ENCODE measurements at places on chromosomes 16 and 17.

GRCh38 chr17:27477050-27477888 is 21.0 kb downstream of the KSR1 start:
- H3K36me3 ChIP-seq, result no peaks in the 10 kb centered on the region
- H3K27ac ChIP-seq, result no peak overlapping the region
- no peak overlapping the region for H3K4me3 ChIP-seq
- no peak for DNase-seq
- no peaks in the 10 kb centered on the region for H3K27me3 ChIP-seq

DNA sequence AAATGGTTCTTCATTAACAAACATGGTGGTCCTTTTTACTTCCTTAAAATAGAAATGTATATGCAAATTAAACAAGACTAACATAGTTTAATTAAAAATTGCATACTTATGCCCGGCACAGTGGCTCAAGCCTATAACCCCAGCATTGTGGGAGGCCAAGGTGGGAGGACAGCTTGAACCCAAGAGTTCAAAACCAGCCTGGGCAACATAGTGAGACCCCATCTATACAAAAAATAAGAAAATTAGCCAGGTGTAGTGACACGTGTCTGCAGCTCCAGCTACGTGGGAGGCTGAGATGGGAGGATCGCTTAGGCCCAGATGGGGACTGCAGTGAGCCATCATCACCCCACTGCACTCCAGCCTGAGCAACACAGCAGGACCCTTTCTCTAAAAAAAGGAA is 18.4 kb downstream of the CDC27 start:
- H3K4me1 ChIP-seq, result peaks cover 3% of the 10 kb centered on the region
- H3K27me3 ChIP-seq, result no peaks in the 10 kb centered on the region
- no peak overlapping the region for H3K27ac ChIP-seq
- DNase-seq, result no peak

GRCh38 chr17:59494757-59495368 is 70.5 kb upstream of the DHX40 start:
- no peak for DNase-seq
- no peaks in the 10 kb centered on the region for H3K27me3 ChIP-seq
- no peak overlapping the region for H3K4me3 ChIP-seq

GRCh38 chr17:78804777-78805176 is 22.7 kb upstream of the CYTH1 start:
- no peak overlapping the region for H3K27ac ChIP-seq
- H3K4me3 ChIP-seq, result no peak overlapping the region
- peaks cover 6% of the 10 kb centered on the region for H3K4me1 ChIP-seq
- peaks cover 66% of the 10 kb centered on the region for H3K36me3 ChIP-seq
- H3K27me3 ChIP-seq, result no peaks in the 10 kb centered on the region

DNA sequence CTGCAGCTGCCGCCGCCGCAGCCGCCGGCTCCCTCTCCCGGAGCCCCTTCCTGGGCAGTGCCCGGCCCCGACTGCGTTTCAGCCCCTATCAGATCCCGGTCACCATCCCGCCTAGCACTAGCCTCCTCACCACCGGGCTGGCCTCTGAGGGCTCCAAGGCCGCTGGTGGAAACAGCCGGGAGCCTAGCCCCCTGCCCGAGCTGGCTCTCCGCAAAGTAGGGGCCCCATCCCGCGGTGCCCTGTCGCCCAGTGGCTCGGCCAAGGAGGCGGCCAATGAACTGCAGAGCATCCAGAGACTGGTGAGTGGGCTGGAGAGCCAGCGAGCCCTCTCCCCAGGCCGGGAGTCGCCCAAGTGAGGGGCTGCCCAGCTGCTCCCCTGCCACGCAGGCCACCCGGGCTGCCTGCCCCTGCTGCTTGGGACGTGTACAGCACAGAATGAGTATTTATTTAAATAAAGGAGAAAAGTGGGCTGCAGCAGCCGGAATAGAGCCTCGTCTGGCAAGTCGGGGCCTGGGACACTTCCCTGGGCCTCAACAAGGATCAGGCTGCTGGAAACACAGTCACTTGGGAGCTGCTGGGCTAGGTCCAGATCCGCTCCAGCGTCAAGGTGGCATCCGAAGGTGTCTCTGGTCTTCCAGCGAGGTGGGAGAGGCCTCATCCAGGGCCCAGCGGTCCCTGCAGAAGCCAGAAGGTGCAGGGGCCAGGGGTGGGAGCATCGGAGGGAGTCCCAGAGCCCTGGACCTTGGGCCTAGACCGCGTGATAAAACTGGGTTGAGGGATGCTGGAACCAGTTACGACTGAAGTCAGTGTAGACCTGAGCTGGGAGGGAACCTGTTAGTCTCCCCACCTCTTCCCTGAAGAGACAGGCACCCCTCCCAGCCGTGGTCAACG is 8.8 kb downstream of the TBX2 start:
- DNase-seq, result no peak
- peaks cover 99% of the 10 kb centered on the region for H3K27me3 ChIP-seq
- H3K4me1 ChIP-seq, result peaks cover 20% of the 10 kb centered on the region
- H3K36me3 ChIP-seq, result no peaks in the 10 kb centered on the region

- no peaks in the 10 kb centered on the region for H3K4me1 ChIP-seq
- no peak overlapping the region for H3K27ac ChIP-seq
- peak; percentile 5 for DNase-seq
- no peak overlapping the region for H3K4me3 ChIP-seq
- no peaks in the 10 kb centered on the region for H3K27me3 ChIP-seq
These were observed 29.9 kb downstream of the PARN start for GRCh38 chr16:14600164-14600563.

GRCh38 chr17:8290043-8290442 is 1.6 kb downstream of the RANGRF start:
- H3K36me3 ChIP-seq, result no peaks in the 10 kb centered on the region
- peaks cover 25% of the 10 kb centered on the region for H3K4me1 ChIP-seq
- no peak for DNase-seq
- no peak overlapping the region for H3K4me3 ChIP-seq
- no peak overlapping the region for H3K27ac ChIP-seq
- H3K27me3 ChIP-seq, result no peaks in the 10 kb centered on the region

- H3K4me1 ChIP-seq, result peaks cover 35% of the 10 kb centered on the region
- H3K4me3 ChIP-seq, result peak overlapping the region; percentile 79
- H3K27ac ChIP-seq, result peak overlapping the region; percentile 88
- H3K27me3 ChIP-seq, result no peaks in the 10 kb centered on the region
- no peak for DNase-seq
These were observed 1.0 kb upstream of the SLC12A4 start for GRCh38 chr16:67969254-67970039.

DNA sequence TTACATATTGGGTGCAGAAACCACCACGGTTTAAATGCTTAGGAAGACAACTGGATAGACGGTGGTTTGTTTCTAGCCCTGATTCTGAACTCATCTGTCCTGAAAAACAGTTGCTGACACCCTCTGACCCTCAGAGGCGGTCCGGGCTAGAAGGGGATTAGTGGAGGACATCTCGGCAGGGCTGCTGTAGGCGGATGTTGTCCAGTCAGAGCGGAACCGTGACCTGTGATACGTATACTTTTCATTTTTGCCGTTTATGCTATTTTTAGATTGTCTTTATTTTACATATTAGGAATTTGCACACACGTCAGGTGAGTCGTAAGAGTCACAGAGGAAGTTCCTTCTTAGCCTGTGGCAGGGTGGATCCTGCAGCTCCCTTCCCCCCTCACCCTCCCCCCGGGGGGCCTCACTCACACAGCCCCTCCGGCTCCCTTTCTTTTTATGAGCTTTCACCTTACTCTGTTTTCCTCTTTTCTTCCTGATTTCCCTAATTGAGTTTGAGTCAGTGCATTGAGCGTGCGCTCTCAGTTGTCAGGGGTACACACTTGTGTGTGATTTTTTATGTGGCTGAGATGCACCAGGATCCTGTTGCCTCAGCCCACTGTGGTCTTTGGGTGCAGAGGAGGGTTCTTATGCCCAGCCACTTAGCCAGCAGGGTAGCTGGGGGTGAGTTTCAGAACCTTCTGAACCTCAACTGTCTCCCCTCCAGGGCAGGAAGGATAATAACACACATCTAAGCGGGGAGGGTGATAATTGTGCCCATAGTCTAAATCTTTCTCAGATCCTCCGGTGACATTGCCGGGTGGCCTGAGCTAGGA is 211.1 kb upstream of the CHMP6 start:
- no peak for DNase-seq
- H3K4me1 ChIP-seq, result peaks cover 83% of the 10 kb centered on the region
- peak overlapping the region; percentile 90 for H3K27ac ChIP-seq
- peaks cover 10% of the 10 kb centered on the region for H3K36me3 ChIP-seq
- peak overlapping the region; percentile 13 for H3K4me3 ChIP-seq
- H3K27me3 ChIP-seq, result no peaks in the 10 kb centered on the region

GRCh38 chr17:1192911-1193699 is 13.3 kb upstream of the ABR start:
- no peak overlapping the region for H3K4me3 ChIP-seq
- peaks cover 13% of the 10 kb centered on the region for H3K4me1 ChIP-seq
- DNase-seq, result no peak
- no peak overlapping the region for H3K27ac ChIP-seq

- no peak for DNase-seq
- H3K4me1 ChIP-seq, result no peaks in the 10 kb centered on the region
- peaks cover 33% of the 10 kb centered on the region for H3K36me3 ChIP-seq
- no peaks in the 10 kb centered on the region for H3K27me3 ChIP-seq
These were observed 21.7 kb downstream of the SPHK1 start for GRCh38 chr17:76405967-76406647.

- DNase-seq, result no peak
- no peak overlapping the region for H3K4me3 ChIP-seq
- no peaks in the 10 kb centered on the region for H3K4me1 ChIP-seq
- H3K27ac ChIP-seq, result no peak overlapping the region
These were observed 19.3 kb downstream of the CARHSP1 start for GRCh38 chr16:8849411-8850011.

DNA sequence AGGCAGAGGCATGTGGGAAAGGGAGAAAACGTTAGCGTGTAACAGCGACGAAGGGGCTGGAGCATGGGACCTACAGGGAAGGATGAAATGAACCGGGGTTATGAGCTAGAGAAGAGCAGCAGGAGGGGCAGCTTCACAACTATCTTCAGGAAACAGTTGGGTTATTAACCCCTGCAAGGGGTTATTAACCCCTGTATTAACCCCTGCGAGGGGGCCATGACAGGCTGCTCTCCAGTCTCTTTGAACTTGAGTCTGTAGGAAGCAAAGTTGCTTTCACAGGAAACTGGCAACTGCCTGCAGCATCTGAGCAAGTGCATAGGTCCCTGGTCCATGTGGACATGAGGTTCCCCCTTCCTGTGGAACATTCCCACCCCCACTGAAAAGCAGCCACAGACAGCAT is 119.2 kb upstream of the CRHR1 start:
- no peak for DNase-seq
- no peaks in the 10 kb centered on the region for H3K27me3 ChIP-seq

DNA sequence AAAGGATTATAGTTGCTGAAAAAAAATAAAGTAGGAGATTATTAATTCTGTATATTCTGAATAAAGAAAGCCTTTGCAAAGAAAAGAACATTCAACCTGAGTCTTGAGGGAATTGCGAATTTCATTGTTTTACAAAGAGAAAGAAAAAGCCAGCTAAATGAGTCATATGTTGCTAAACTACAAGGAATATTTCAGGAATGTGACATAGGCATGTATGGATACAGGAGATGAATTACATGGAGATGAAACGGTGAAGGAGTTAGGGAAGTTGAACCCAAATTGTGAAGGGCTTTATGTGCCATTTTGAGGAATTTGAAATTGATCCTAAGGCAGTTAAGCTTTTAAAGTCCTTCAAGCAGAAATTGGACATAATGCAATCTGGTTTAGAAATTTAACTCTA is 177.3 kb upstream of the RBL2 start:
- H3K27me3 ChIP-seq, result no peaks in the 10 kb centered on the region
- no peaks in the 10 kb centered on the region for H3K4me1 ChIP-seq
- peaks cover 32% of the 10 kb centered on the region for H3K36me3 ChIP-seq
- no peak overlapping the region for H3K4me3 ChIP-seq

DNA sequence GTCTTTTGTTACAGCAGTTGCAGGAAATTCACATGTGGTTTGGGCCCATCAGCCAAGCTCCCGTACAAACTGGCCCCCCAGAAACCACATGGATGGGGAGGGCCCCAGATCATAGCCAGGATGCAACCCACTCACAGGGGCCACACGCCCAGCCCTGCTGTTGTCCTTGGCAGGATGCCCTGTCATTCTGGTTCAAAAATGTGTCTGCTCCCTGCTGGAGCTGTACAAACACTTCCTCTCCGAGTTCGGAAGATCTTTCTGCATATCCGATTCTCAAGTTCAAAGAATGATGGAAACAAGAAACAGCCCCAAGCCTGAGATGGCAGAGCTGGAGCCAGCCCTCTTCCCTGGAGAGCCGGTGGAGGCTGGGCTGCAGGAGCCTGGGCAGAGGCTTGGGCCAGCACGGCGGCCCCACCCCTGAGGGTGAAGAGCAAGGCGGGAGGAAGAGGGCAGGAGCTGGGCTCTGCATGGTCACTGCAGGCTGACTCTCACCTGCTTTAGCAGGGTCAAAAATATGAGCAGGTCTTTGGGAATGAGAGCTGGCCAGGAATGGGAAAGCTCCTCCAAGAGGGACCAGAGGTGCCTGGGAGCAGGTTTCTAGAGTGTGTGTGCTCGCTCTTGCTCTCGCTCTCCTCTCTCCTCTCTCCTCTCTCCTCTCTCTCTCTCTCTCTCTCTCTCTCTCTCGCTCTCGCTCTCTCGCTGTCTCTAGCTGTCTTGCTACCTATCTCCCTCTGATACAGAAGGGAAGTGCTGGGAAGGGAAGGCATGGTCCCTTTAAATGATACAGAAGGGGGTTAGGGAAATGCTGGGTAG is 34.7 kb upstream of the ENPP7 start:
- no peaks in the 10 kb centered on the region for H3K36me3 ChIP-seq
- no peaks in the 10 kb centered on the region for H3K4me1 ChIP-seq
- no peak overlapping the region for H3K4me3 ChIP-seq
- no peaks in the 10 kb centered on the region for H3K27me3 ChIP-seq
- DNase-seq, result no peak

DNA sequence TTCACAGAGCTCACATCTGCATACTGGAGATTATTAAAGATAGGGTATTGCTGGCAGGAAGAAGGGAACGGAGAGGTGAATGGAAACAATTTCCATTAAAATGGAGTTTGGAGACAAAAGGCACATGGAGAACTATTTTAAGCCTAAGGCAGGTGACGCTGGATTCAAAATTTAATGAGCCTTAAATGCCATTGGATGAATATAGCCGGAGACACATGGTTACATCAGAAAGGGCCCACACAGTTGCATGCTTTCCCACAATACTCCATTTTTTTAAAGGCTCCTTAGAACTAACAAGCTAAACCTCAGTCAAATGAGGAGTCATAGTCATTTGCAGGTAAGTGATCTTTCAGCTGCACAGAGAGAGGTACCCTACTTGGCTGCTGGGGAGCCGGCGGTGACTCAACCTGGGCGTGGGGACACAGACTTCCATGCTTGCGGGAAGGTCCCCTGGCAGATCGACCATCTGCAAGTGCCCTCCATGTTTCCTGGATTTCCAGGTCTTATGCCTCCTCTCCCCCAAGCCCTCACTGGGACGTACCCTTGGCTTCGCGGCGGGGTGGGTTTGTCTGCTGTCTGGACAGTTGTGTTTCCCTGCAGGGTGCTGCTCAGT is 259.2 kb downstream of the CBLN1 start:
- H3K27ac ChIP-seq, result no peak overlapping the region
- no peaks in the 10 kb centered on the region for H3K36me3 ChIP-seq
- no peak for DNase-seq
- H3K4me3 ChIP-seq, result no peak overlapping the region
- H3K27me3 ChIP-seq, result peaks cover 3% of the 10 kb centered on the region
- H3K4me1 ChIP-seq, result no peaks in the 10 kb centered on the region

All from thymus (tissue), 14 donors.